ENCODE measurements at places on chromosomes 11 and 22.

- no peak for DNase-seq
- no peaks in the 10 kb centered on the region for H3K27me3 ChIP-seq
- H3K4me1 ChIP-seq = no peaks in the 10 kb centered on the region
- no peaks in the 10 kb centered on the region for H3K36me3 ChIP-seq
- H3K4me3 ChIP-seq = no peak overlapping the region
Observed at GRCh38 chr11:92268546-92268945, 43.9 kb downstream of the FAT3 start.

- H3K36me3 ChIP-seq = peaks cover 20% of the 10 kb centered on the region
- H3K27ac ChIP-seq = no peak overlapping the region
- peaks cover 9% of the 10 kb centered on the region for H3K4me1 ChIP-seq
- H3K27me3 ChIP-seq = no peaks in the 10 kb centered on the region
Observed at GRCh38 chr11:35747668-35748067, 85.1 kb downstream of the TRIM44 start.

DNA sequence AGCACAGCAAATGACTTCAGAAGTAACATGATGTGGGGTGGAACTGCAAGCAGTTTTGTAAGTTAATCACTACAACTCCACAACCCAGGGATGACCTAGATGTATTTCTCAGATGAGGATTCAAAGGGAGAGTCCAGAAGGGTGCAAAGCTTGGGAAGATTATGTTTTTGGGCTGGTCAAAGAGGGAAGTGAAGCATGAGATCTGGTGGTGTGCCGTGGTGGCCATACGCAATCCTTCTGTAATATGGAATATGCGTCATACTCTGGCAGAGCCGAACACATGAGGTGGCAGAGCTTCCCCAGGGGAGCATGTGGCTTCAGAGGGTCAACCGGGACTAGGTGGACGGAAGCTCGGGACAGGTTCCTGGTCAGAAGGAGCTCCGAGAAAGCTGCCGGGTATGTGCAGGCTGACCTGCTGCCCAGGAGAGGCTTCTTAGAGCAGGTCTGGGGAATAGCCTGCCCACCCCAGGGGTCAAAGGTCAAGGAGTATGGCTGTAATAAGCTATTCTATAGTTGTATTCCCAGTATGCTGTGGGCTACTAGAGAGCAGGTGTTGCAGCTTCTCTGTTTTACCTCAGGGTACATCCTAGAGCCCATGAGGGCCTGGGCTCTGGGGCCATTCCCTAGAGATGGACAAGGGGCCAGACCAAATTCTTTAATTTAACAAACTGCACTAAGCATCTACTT is 70.1 kb upstream of the PHOX2A start:
- H3K36me3 ChIP-seq = peaks cover 100% of the 10 kb centered on the region
- H3K27ac ChIP-seq = no peak overlapping the region
- H3K4me3 ChIP-seq = no peak overlapping the region
- H3K27me3 ChIP-seq = no peaks in the 10 kb centered on the region
- peak; percentile 40 for DNase-seq

GRCh38 chr11:101705972-101706371 is 122.2 kb upstream of the TRPC6 start:
- no peak overlapping the region for H3K4me3 ChIP-seq
- no peak for DNase-seq

DNA sequence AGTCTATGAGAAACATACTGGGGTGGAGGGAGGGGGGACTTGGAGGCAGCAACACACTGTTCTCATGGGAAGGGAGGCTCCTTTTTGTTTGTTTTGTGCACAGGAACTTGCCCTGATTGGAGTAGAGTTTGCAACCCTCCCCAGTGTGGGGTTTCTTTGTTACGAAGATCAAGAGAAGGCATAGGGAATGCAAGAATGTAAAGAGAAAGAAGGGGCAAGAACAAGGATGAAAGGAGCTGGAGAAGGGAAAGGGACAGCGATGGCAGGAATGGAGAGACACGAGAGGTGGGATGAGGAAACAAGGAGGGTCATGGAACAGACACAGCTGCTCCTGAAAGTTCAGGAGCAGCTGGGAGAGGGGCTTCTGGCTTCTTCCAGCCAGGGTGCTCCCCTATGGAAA is 611.7 kb downstream of the NTM start:
- H3K36me3 ChIP-seq = no peaks in the 10 kb centered on the region
- H3K27me3 ChIP-seq = no peaks in the 10 kb centered on the region
- DNase-seq = no peak
- no peak overlapping the region for H3K4me3 ChIP-seq
- no peaks in the 10 kb centered on the region for H3K4me1 ChIP-seq

- no peaks in the 10 kb centered on the region for H3K36me3 ChIP-seq
- no peaks in the 10 kb centered on the region for H3K27me3 ChIP-seq
- peak; percentile 12 for DNase-seq
- no peak overlapping the region for H3K4me3 ChIP-seq
Observed at GRCh38 chr11:119684361-119685110, 44.5 kb downstream of the NECTIN1 start.

DNA sequence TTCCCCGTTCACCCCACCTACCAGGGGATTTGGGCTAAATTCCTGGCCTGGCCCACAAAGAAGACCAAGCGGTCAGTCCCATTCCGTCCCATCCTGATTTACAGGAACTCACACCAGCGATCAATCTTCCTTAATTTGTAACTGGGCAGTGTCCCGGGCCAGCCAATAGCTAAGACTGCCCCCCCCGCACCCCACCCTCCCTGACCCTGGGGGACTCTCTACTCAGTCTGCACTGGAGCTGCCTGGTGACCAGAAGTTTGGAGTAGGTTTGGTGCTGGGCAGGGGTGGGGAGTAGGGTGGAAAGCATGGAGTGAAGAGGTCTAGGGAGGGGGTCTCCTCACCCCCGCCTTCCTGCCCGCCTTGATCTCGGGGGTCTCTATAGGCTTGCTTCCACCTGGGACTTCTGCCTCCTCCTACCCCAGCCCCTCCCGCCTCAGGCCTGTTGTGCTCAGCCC is at the start of gene SERPING1:
Gene SERPING1, plus strand, starts transcription at position 225 of the 455 bp plus-strand sequence. CDS start 586 bp downstream, outside the sequence.
- H3K4me1 ChIP-seq = peaks cover 9% of the 10 kb centered on the region
- H3K36me3 ChIP-seq = no peaks in the 10 kb centered on the region
- H3K4me3 ChIP-seq = peak within 1 kb of the TSS; percentile 44
- H3K27ac ChIP-seq = no peak within 1 kb of the TSS

DNA sequence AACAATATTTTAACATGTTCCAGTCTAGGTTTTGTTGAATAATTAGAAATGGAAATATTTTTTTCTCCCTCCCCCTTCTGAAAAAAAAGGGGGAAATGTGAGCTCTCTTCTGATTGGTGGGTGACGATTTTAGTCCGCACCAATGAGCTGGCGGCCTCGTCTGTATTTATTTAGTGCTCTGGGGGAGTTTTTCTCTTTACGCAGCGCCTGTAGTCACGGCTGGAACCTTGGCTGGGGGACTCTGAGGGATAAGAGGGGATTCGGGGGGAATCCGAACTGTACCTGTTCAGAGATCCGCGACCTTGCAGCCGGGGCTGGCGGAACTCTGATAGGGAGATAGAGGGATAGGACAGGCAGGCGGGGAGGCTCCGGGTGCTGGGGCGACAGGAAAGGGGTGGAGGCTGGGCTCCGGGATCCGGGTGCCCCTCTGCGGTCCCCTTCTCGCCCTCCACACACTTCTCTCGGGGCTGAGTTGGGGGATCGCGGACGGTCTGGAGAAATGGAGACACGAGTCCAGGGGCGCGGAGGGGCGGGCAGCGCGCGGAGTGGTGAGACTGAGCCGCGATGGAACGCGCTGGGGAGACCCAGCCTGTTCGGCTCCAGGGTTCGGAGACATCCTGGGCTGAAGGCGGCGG is 99.7 kb upstream of the HSD17B12 start:
- no peak overlapping the region for H3K27ac ChIP-seq
- H3K27me3 ChIP-seq = peaks cover 84% of the 10 kb centered on the region
- no peak for DNase-seq
- peaks cover 9% of the 10 kb centered on the region for H3K4me1 ChIP-seq

GRCh38 chr11:75445315-75445953 is 12.4 kb upstream of the KLHL35 start:
- H3K27ac ChIP-seq = no peak overlapping the region
- peak; percentile 36 for DNase-seq
- no peaks in the 10 kb centered on the region for H3K27me3 ChIP-seq
- H3K4me1 ChIP-seq = no peaks in the 10 kb centered on the region
- H3K36me3 ChIP-seq = no peaks in the 10 kb centered on the region

GRCh38 chr11:64436000-64436399 is 77.0 kb downstream of the RPS6KA4 start:
- no peak overlapping the region for H3K27ac ChIP-seq
- no peak overlapping the region for H3K4me3 ChIP-seq
- H3K36me3 ChIP-seq = no peaks in the 10 kb centered on the region
- H3K27me3 ChIP-seq = no peaks in the 10 kb centered on the region
- peaks cover 28% of the 10 kb centered on the region for H3K4me1 ChIP-seq
- no peak for DNase-seq

GRCh38 chr11:44952500-44953260 is 2.0 kb upstream of the TP53I11 start:
- H3K27ac ChIP-seq = no peak overlapping the region
- H3K27me3 ChIP-seq = peaks cover 3% of the 10 kb centered on the region
- H3K4me1 ChIP-seq = peaks cover 70% of the 10 kb centered on the region

DNA sequence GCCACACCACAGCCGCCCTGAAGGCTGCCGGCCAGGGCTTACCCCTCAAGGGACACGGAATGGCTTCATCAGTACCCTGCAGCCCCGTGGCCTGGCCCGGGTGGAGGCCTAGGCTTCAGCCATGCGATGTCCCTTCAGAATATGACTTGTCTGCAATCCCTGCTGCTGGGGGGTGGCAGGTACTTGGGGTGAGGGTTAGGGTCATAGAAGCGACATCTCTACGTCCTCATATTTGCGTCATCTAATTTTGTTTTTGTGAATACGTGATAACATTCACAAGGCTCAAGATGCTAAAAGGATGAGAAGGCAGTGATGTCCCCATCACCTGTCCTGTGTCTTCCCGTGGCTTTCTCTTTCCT is 6.4 kb downstream of the CCND1 start:
- no peak overlapping the region for H3K27ac ChIP-seq
- peaks cover 7% of the 10 kb centered on the region for H3K4me1 ChIP-seq
- no peaks in the 10 kb centered on the region for H3K27me3 ChIP-seq
- no peaks in the 10 kb centered on the region for H3K36me3 ChIP-seq
- DNase-seq = no peak
